Stimulated activated CD4-positive, alpha-beta T cell treated with anti-CD3 and anti-CD28 coated beads, Interleukin-4, amount 100 ng/mL, for 1 hour (primary cell): ENCODE measurements at places on chromosomes 12 and 14.

GRCh38 chr12:122161682-122162081, 12.3 kb downstream of the IL31 start:
- DNase-seq = no peak

GRCh38 chr14:31170411-31170810, 37.2 kb downstream of the HECTD1 start:
- DNase-seq = no peak

DNA sequence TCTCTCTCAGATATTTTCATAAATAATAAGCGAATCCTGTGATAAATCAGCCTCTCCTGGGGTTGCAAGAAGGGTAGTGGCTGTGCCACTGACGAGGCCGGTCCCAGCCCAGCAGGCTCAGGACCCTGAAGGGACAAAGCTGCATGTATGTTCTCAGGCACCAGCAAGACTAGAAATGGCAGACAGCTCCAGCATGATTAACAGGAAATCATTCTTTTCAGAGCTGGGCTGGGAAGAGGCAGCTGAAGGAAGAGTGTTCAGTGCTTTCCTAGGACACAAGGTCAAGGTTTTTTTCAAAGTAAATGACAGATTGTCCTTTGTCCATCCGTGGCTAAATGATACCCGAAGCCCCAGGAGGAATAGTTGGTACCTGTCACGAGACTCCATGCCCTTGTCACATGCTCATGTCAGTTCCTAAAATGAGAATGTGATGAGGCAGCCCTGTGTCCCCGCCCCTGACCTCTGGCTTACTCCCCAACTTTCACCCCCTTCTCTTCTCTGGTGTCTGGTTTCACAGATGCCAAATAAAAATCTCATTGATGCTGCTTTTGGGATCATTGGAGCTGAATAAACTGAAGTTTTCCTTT, 65.1 kb downstream of the PPP1R36 start:
- DNase-seq = no peak

DNA sequence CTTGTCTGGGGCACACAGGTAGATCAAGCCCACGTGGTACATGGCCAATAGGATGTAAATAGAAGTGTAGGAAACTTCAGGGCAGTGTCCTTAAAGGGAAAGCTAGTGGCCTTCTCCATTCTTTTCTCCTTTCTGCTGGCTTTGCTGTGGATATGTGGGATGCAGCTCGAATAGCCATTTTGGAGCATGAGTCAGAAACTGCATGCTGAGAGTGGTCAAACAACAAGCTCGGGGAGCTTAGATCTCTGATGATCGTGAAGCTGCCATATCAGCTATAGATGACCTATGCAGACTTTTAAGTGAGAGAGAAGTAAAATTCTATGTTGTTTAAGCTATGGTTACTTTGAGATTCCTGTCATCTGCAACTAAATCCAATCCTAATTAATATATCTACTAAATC, 241.3 kb upstream of the DAAM1 start:
- no peak for DNase-seq

GRCh38 chr14:37237094-37237493, 39.4 kb downstream of the MIPOL1 start:
- DNase-seq = no peak

GRCh38 chr14:59511916-59512575, 27.7 kb downstream of the JKAMP start:
- no peak for DNase-seq

DNA sequence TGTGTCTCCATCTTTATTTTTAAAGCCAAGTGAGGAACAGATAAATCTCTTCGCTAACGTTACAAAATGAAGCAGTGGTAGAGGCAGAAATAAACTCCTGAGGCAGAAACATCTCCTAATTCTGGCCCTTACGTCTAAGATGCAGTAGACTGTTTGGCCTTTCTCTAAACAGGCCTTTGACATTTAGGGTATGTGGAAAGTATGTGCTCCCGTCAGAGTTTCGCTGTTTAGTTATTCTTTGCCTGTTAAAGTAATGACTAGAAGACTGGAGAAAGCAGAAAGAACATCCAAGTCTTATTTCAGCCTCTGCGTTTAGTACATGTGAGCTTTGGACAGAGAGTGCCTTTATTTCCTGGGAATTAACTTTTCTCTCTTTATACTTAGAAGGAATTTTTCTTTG, 216.6 kb downstream of the RAD51B start:
- DNase-seq = no peak

DNA sequence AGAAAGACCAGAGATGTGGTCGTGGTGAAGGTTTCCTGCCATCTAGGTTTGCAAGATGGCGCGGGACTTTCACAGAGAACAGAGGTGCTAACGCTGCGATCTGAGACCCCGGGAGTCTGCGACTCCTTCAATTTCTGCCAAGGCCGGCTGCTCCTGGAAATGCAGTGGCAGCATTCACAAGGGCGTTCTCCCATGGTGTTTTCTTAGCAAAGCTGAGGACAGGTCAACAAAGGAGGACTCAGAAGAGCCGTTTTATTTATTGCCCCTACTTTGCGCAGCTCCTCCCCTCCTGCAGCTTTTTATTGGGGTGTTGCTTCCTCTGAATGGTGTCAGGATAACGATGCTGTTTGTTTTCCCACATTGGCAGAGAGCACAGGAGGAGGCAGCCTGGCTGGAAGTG, 86.3 kb downstream of the TMEM132C start:
- no peak for DNase-seq

DNA sequence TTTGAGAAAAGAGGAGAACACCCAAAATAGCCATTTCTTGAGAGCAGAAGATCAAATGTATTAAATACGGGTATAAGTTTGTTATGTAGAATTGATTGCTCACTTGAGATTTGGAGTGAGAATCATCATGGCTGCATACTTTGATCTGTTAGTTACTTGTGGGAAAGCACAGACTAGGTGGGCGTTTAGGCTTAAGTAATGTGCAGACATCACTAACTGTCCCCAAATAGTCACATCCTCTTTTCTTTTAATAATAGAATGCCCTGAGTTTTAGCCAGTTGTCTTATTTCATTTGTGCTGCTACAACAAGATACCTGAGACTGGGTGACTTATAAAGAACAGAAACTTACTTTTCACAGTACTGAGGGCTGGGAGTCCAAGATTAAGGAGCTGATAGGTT, 14.3 kb upstream of the GTF2A1 start:
- no peak for DNase-seq

- DNase-seq = no peak
Measured at GRCh38 chr14:106507354-106507753, 981.0 kb downstream of the TMEM121 start.

DNA sequence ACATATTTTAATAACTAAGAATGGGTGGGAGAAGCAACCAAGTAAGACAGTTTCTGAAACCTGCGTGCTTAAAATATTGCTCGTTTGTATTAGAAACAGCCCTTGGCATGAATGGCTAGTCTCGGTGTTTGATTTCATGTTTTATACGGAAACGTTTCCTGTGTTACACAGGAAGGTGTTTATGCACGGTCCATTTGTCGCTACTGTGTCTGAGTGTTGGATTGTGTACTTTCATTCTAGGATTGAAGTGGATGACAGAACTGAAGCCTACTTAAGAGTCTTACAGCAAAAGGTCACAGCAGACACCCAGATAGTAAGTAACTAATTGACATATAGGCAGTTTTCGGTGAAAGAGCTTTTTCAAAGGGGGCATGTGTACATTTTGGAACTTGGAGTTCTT, 19.6 kb downstream of the PIWIL1 start:
- DNase-seq = no peak

DNA sequence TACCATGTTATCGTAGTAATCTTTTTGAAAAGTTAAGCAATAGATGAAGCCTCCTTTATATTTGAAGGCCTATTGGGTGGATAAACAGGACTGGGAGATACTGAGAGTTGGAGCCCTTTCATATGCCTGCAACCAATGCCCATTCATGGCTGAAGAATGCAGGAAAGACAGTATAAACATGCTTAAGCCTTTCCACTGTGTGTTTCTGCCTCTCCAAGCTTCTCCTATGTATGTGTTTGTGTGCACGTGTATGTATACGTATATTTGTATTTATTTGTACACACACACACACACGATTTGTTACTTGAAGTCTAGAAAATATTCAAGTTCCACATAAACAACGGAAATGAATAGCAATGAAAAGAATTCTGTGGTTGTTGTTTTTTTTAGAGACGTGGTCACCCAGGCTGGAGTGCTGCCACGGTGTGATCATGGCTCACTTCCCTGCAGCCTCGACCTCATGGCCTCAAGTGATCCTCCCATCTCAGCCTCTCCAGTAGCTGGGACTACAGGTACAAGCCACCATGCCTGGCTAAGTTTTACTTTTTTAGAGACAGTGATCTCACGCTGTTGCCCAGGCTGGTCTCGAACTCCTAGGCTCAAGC, 1453.5 kb downstream of the AACS start:
- DNase-seq = no peak

DNA sequence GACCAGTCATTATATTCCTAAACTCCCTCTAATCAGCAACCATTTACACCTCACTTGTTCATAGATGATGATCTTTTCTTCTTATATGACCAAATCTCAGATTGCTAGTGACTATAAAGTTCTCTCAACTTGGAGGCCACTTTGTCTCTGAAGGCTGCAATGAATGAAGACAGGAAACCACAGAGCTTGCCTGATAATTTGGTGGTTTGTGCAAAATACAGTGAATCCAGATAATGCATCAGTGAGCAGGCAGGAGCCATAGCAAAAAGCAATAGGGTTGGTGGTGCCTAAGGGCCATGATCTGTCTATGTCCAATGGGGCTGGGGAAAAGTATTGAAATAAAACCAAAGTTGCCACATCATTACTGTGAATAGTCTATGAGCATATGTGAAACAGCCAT, 123.8 kb upstream of the LRFN5 start:
- no peak for DNase-seq

DNA sequence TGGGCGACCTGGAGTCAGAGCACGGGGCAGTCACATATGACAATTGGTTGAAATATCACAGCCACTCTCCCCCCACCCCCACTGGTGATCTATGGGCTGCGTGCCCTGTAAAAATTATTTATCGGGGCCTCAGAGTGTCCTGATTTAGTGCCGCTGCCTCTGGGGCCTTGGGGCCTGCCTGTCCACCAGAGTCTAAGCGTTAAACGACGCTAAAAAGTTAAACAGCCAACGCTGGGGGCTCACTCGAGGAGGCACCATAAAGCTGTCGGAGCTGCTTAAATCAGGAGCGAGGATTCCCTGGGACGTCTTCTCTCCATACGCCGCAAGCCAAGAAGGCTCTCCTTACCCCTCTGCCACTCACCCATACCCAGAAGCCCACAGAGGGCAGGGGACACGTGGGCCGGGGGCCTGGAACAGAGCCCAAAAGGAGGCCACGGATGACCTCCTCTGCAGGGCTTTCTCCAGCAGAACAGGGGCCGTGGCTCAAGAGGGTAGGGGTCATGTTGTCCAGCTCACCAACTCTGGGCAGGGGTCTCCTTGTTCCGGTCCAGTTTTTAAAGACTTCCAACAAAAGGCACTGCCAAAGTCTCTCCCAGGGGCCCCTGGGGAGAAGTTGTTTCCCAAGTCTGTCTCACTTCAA, 42.2 kb downstream of the SMUG1 start:
- no peak for DNase-seq

GRCh38 chr14:75333606-75334548, 55.2 kb downstream of the FOS start:
- DNase-seq = peak; percentile 32

- no peak for DNase-seq
Measured at GRCh38 chr12:34294671-34295365, 272.5 kb downstream of the ALG10 start.

GRCh38 chr12:72832024-72832423, 559.9 kb downstream of the TRHDE start:
- DNase-seq = no peak

DNA sequence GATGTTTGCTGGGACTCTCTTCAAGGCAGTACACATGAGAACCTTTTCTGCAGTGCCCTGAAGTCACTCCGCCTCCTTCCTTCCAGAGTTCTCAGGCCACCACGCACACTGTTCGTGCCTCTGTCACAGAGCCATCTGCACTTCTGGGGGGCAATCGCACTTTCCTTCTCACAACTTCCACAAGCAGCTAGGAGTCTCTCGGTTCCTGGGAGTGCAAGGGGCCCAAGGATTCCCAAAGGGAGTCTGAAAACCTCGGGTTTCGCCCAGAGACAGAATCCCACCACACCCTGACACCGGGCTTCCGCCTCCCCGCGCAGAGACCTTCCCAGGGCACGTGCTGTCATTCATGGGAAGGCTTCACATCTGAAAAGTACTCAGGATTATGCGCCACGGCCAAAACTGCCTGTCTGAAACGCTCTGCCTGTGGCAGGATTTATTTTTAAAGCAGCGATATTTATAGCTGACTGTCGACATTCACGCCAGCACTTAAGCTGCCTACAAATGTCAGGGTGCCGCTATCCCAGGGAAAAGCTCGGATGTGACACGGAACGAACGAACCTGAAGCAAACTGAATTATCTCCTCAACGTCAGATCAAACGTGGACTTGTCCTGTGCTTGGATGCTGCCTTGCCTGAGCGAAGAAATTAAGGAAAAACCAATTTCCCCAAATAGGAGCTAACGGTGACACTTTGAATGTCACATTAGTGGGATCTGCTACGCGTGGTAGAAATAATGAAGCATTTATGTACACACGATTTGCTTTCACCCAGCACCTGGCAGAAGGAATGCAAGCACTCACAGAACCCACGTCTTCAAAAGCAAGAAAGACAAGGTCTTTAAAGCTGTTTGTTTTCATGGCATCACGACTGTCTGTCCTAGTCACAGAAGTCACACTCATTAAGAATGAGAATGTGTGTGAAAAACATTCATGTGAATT, 154.0 kb downstream of the PIWIL1 start:
- DNase-seq = no peak

DNA sequence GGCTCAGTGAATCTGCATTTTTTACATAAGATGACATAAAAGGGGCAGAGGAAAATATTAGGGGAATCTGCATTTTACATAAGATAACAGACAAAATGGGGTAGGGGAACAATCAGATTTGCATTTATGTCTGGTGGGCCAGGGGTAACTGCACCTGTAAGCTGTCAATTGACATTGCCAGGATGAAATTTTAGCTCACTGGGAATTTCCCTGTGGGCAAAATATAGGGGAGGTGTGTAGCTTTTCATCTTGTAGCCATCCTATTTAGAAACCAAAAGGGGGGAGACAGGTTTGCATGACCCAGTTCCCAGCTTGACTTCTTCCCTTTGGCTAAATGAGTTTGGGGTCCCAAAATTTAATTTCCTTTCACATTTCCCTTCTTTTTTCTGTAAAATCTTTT, 3.5 kb downstream of the PCNX4 start:
- no peak for DNase-seq

DNA sequence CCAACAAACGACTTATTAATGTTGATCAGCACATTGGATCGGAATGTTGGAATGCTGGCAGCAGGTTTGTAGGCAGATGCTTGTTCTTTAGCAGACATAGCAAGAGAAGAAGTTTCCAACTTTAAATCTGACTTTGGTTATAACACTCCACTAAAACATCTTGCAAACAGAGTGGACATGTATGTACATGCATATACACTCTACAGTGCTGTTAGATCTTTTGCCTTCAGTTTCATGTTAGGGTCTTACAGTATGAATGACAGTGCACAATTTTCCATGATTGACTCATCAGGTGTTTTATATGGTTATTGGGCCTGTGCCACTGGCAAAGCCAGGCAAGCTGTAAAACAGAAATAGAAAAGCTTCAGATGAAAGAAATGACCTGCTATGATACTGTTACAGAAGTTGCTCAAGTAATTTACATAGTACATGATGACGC, 14.3 kb upstream of the DHRS7 start:
- no peak for DNase-seq
